ENCODE measurements at places on chromosomes 6 and 20.

- no peak for DNase-seq
These were observed 100.3 kb downstream of the ARHGAP18 start for GRCh38 chr6:129609635-129610034.

DNA sequence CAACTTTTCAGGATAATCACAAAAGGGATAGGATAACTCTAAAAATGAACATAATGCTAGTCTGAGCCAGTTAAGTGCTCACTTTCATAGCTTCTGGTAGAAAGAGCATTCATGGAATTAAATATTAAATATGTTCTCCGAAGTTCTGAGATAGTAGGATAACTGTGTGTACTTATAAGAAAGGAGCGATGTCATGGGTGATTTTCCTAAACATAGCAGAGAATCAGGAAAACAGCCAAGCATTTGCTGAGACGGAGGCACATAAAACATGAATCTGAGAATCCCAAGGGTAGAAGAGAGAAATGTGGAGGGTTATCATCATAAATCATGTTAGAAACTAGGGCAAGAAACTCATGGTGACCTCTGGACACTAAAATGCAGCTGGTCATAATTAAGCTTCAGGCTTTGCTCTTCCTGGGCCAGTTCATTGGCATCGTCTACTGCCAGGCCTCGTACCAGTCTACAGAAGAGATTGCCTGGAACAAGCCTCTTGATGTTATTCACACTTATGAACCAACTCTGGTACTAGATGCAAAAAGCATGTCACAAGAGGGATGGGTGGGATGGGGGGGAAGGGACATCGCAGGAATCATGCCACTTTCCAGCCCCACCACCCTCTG lies 436.6 kb downstream of the PRKN start:
- no peak for DNase-seq

- DNase-seq, result peak; percentile 13
These were observed 45.2 kb downstream of the BACH2 start for GRCh38 chr6:90251295-90251992.

- no peak for DNase-seq
These were observed 7.3 kb downstream of the STK38 start for GRCh38 chr6:36539814-36540568.

- no peak for DNase-seq
These were observed 83.6 kb downstream of the SCAND1 start for GRCh38 chr20:35870541-35871258.

GRCh38 chr6:109490713-109491112 lies 7.7 kb upstream of the ZBTB24 start:
- DNase-seq, result no peak

- DNase-seq, result no peak
These were observed 44.0 kb upstream of the MOCS1 start for GRCh38 chr6:39978240-39978639.

DNA sequence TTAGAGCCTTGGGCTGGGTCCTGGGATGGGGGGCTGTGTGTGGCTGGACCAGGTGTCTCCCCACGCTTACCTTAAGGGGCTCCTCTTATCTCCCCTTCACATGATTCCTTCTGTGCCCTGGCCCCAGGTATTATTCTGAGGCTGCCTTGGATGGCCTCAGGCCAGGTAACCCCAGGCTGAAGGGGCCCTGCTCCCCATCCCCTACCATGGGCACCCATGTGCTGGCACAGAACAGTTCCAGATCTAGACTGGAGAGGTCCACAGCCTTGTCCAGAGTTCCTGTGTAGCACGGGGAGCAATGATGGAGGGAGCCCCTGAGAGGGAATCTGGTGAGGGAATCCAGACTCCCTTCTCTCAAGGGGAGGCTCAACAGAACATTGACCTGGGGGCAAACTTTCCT lies 32.1 kb downstream of the MOCS1 start:
- DNase-seq, result no peak

GRCh38 chr6:40999569-40999968 lies 39.5 kb downstream of the UNC5CL start:
- peak; percentile 27 for DNase-seq

- no peak for DNase-seq
These were observed 15.6 kb downstream of the RMND1 start for GRCh38 chr6:151436300-151436699.

DNA sequence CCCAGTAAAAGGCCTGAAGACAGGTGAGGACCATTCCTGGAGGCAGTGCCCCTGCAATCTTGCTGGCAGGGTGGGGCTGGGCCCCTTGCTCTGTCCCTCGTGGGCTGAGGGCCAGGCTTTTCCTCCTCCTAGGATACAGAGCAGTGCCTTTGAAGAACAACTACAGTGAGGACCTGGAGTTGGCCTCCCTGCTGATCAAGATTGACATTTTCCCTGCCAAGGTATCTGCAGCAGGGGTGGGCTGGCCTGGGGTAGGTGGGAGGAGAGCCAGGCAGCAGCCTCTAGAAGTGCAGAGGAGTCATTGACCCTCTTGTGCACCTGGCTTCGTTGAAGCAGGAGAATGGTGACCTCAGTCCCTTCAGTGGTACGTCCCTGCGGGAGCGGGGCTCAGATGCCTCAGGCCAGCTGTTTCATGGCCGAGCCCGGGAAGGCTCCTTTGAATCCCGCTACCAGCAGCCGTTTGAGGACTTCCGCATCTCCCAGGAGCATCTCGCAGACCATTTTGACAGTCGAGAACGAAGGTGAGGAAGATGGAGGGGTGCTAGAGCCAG lies 36.5 kb downstream of the PLCG1 start:
- DNase-seq, result no peak

GRCh38 chr6:144008120-144008811 lies at the start of gene PLAGL1:
Gene PLAGL1 (minus strand): TSS chr6:144008259. CDS start chr6:143948136, 60,123 bp downstream.
- peak; percentile 80 for DNase-seq

GRCh38 chr20:13995841-13996240 lies 525 bp downstream of the MACROD2 start:
- DNase-seq, result peak; percentile 11

DNA sequence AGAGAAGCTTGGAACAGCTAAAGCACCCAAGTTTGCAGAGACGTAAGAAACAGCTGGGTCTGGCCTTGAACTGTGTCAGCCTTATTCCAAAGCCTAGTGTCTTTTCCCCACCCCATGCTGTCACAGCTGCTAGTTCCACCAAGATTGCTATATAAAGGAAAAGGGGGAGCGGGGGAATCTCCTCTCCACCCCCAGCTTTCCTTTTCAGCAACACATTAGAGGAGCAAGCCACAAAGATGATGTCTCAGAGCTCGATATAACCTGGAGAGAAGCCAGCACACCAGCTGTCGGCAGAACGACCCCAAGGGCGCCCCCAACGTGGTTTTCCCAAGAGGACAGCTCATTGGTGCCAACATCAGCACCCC lies 36.5 kb downstream of the ATP9A start:
- peak; percentile 19 for DNase-seq

DNA sequence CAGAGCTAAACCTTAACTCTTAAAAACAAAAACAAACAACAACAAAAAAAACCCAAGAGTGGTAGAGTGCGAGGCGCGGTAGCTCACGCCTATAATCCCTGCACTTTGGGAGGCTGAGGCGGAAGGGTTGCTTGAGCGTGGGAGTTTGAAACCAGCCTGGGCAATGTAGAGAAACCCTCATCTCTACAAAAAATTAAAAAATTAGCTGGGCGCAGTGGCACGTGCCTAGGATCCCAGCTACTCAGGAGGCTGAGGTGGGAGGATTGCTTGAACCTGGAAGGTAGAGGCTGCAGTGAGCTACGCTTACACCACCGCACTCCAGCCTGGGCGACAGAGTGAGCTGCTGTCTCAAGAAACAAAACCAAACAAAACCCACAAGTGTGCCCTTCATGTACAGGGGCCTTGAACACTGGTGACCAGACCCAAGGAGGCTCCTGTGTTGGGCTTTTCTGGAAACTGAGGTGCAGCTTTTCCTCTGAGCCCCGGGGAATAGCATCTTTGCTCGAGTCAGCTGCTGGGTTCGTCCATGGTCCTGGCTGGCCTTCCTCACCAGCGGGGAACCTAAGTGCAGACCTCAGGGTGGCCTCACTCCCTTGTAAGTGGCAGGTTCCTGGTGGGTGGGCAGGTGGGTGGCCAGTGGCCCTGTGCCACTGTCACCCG lies 39.9 kb downstream of the PYGB start:
- no peak for DNase-seq

- peak; percentile 63 for DNase-seq
These were observed 85.8 kb downstream of the BCAS1 start for GRCh38 chr20:53984356-53985149.

DNA sequence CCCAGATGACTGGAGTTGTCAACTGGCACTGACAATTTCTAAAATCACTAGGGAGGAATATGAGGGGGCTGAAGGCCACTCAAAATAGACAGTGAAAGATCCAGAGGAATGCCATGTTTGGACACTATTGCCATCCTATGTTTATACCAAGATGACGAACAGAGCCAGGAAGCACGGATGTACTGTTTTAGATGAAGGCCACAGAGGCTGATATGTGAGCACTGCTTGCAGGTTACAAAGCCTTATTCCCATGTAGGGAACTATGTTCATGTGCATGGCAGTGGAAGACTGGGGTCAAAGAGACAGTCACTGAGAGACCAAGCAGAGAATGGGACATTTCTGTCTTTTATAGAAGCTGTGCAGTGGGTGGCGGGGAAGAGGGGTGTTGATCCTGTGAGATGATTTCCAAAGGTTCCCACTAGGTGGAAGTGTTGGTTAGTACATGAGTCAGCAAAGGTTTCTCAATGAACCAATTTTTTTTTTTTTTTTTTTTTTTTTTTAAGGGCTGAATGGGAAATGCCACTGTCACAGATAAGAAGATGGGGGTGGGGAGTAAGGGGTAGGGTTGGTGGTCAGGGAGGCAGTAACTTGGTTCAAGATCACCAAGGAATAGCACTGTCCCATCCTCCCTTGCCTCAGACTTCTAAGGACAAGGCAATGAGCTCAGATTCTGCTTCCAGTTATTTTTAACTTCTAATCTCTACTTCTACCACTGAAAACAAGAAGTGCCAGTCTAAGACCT lies 46.7 kb upstream of the MOCS1 start:
- DNase-seq, result peak; percentile 56

DNA sequence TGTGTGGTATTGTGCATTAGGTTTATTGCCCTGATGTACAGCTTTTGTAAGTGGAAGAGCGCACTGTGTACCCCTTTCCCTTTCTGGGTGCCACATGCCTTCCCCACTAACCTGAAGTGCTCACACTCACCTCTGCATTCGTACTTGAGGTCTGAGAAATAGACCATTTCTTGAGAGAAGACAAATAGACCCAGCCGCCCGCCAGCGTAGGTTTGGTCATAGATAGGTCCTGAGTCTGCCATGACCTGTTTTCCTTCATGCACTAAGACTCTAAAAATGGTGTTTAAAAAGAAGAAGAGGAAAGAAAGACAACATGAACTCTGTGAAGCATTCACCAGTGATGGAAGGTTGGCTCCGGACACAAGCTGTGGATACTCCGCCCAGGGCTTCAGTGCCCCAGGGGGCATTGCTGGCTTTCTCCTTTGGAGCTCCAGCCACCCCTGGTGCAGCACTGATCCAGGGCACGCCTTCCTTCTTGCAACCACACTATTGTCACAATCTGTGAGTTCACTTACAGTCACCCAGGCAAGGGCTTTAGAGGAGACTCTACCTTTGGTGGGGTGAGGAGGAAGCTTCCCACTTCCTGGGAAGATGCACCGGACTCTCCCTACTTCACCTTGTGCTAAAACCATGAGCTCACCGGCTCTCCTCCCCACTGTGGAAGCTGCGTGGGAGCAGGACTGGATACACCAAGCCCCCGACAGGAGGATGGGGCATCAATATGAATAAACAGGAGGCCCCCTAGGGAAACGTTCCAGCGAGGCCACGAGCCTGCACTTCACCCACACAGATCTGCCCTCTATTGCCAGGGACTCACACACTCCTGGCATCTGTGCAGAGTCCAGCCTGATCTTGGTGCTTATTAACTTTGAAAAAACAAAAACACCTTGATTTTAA lies 33.3 kb downstream of the THBS2 start:
- no peak for DNase-seq

DNA sequence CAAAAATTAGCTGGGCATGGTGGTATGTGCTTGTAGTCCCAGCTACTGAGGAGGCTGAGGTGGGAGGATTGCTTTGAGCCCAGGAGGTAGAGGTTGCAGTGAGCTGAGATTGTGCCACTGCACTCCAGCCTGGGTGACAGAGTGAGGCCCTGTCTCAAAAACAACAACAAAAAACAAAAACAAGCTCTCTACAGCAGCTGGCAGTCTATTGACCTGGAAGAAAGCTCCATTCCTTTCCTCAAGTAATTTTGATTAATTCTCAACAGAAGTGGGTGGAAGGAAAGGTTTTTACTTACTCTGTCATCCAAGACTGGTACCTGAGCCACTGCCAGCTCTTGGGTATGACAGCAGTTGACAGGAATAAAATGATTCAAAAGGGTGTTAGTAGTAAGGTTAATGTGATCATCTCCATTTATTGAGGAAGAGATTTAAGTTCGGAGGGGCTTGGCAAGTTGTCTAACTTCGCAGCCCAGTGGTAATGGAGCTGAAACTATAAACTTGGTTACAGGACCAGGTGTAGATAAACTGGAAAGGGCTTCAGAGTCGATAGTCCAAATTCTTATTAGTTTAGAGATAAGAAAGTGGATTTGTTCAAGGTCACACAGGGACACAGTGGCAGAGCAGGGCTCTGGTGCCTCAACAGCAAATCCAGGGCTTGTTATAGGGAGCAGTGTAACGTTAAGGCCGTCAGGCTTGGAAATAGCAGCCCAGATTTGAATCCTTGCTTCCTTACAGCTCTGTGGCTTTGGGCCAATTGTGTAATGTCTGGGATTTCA lies 14.8 kb downstream of the SRSF3 start:
- no peak for DNase-seq

- DNase-seq, result no peak
These were observed 17.1 kb downstream of the RIPOR2 start for GRCh38 chr6:24918641-24919055.

GRCh38 chr6:25174678-25175077 lies 104.5 kb upstream of the CARMIL1 start:
- no peak for DNase-seq

GRCh38 chr6:20415712-20416454 lies 14.2 kb downstream of the E2F3 start:
- DNase-seq, result no peak

DNA sequence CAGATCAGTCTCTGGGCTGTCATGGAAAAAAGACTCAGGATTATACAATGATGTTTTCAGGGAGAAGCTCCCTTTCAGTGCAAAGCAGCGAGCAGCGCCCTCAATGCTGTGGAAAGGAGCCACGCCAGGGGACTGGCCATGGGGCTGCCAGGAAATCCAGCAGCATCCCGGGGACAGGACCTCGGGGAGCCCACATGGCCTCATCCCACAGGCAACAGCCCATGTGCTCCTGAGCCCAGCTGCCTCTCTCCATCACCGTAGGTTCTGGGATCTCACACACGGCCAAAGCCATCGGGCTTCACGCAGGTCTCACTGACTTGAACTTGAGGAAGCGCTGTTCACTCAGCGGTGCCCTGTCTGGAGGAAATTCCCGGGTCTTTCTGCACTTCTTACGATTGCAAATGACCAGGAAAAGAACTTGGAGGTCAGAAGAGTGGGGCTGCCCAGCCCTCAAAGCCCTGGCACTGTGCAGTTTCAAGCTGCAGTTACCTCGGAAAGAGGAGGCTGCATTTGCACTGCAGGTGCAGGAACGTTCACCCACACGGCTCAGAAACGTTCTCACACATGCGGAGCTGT lies 125.9 kb upstream of the THBS2 start:
- DNase-seq, result no peak

Measured in fibroblast of skin of back (primary cell).